ENCODE measurements at places on chromosomes 4 and X. TPM values are rescaled to one million over a fixed set of nuclear protein-coding genes. Genes with fewer than 3 reads are reported as not detected.

Gene AWAT2
- 0.26 TPM for total RNA-seq

Gene CCDC110
- 0.75 TPM for total RNA-seq

DNA sequence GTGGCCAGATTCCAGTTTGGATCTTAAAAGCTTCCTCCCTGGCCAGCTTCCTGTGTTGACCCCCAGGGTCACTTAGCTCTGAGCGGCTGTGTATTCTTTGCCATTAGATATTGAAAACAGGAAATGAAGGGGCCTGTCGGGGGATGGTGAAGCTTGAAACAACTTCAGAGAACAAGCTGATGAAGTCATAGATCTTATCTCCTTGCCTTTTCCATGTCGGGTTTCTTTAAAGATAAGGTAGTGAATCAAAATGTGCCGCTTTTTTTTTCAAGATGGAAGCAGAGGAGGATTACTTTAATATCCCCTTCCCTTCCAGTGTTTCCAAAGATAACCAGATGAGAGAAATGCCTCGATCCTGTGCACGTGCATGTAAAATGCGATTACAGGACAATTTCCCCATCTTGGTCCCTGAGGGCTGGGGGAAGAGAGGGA is 508.5 kb downstream of the MID1IP1 start:
- no peak for DNase-seq

- DNase-seq, result no peak
These were observed 121.8 kb upstream of the BMPR1B start for GRCh38 chr4:94636004-94636403.

DNA sequence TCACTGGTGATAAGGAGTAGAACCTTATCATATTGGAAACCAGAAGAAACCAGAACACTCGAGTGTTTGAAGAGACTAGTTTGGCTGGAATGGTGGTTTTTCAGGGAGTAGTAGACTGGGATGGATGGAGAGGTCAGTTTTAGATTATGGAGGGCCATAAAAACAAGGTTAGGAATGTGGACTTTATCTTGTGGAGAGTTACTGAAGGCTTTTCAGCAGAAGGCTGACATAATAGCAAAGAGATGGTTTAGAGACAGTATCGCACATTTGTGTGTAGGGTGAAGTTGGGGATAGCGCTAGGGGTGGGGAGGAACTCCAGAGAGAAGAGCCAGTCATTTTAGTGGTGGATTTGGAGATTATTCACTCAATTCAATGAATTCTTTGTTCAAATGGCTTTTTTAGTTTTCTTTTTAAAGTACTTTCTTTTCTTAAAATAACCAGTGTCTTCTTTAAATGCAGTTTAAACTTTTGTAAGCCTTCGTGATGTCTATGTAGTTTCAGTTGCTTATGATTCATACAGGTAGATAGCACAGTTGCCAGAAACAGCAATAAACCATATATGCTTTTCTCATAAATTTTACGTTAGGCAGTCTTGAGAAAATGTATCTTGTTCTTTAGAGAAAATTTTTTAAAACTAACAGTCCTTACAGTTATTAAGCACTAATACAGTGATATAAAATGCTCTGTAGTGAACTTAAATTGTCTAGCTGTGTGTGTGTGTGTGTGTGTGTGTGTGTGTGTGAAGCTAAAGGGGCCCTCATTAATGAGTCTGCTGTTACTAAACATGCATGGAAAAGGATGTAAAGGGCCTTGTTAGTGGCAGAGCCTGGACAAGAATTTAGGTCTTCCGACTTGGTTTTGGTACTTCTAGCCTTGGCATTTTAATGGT is 3.8 kb downstream of the ARHGAP10 start:
- DNase-seq, result no peak

Measured in upper lobe of right lung (tissue), 1 donor.